NCI-H1930 (cell line): ENCODE measurements at places on chromosomes 7 and 10.

DNA sequence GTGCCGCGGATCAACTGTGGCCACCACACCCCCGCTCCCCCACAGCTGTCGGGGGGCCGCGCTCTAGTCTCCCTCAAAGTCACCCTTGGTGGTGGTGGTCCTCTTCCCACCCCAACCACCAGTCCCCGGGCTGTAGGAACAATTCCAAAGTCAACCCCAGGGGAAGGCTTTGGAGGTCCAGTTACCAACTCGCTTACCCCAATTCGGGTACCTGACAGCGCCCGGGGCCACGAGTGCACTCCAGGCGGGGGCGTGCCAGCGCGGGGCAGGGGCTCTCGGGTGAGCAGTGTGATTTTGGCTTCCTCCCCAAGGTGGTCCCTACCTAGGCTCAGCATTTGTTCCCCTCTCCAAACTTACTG is 584 bp upstream of the ZMIZ1 start:
- no peak for DNase-seq

GRCh38 chr10:49612513-49613164 is 1.2 kb upstream of the CHAT start:
- DNase-seq = no peak

GRCh38 chr7:75546237-75547015 is 54.3 kb downstream of the SPDYE5 start:
- no peak for DNase-seq

DNA sequence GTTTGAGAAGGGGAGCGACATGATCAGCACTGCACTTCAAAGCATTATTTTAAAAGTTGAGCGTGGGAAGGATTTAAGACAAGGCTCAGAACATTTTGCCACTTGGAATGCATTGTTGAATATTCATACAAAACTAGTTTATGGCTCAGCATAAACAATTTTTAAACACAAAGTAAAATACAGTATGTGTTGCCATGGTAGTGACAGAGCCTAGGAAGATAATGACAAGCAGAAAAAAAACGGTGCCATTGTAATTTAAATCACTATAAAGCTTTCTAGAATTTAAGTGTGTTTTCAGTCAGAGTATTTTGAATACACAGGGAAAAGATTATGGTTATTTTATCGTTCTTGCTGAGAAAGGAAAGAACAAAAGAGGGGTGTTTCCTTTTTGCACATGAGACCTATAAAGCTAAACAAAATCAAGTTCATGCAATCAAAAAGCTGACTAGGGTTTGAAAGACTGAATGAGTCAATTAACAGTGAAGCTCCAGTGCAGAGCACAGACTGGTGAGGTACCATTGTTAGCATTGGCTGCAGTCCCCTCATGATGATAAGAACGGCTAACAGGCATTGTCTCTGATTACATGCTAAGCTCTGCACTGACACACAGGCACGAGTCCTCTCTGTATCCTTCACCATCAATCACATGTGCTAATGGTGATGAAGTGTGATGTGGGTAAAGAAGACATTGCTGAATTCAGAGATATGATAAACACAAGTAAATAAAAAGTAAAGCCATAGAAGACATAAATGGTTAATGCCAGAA is 181.9 kb upstream of the VSTM2A start:
- no peak for DNase-seq

GRCh38 chr7:48876087-48876486 is 48.3 kb upstream of the CDC14C start:
- no peak for DNase-seq

DNA sequence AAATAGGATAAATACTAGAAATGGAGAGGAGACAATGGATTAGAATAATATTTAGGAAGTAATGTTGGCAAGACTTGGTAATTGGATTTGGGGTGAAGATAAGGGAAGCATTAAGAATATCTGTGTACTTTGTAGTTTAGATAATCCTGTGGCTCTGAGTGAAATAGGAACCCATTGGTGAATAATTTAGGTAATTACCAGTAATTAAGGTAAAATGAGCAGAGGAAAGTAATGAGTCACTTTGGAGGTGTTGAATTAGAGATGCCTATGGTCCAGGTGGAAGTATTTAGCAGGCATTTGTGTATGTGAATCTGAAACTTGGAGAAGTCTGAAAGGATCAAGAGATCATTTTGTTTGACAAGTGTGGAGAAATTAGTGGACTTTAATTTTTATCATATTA is 5.7 kb downstream of the C1GALT1 start:
- DNase-seq = no peak

DNA sequence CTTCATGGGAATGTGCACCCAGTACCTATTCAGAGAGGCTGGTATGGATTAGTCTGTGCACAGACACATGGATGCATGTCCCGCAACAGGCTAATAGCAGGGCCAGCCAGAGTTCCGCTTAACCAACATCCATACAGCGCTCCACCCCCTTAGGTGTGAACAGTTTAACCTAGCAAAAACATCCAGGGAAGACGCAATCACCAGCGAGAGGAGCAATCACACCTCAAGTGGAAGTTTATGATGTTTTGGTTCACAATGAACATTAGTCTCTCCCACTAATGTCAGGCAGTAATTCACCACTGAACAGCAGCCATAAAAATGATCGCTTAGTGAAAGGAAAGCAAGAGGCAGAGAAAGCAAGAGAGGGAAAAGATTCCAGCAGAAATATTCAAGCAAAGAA is 91.1 kb downstream of the PLXNA4 start:
- DNase-seq = no peak

DNA sequence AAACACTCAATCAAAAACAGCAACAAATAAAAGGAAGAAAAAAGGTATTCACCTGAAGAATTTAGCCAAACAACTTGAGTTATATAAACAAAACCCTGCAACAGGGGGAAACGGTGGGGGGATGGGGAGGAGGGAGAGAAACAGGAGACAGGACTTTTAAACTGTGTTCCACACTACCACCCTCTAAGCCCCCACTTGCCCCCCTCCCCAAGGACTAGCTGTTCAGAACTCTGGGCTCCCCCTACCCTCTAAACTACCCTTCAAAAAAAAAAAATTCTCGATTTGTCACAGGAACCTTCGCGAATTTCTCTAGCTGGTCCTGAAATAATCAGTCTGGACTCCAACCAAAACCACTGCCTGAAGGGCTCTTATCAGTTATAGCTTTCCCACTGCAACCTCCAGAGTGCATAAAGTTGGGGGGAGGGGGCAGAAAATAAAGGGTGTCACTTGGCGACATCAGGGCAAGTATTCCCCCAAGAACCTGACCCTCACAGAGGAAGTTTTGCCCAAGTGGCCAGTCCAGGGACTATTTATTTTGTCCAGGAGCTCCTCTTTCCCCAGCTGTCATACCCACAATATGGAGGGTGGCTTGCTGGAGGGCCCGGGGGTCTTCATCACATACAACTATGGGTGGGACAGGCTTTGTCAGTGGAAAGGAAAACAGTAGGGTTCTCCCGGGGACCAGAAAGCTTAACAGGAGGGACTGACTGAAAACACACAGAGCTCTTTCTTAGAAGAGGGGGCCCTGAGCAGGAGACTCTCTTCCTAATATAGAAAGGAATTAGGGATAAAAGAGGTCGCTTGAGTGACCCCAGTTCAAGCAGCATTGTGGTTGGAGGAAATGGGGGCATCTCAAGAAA is 1.3 kb downstream of the UBE2H start:
- DNase-seq = no peak

DNA sequence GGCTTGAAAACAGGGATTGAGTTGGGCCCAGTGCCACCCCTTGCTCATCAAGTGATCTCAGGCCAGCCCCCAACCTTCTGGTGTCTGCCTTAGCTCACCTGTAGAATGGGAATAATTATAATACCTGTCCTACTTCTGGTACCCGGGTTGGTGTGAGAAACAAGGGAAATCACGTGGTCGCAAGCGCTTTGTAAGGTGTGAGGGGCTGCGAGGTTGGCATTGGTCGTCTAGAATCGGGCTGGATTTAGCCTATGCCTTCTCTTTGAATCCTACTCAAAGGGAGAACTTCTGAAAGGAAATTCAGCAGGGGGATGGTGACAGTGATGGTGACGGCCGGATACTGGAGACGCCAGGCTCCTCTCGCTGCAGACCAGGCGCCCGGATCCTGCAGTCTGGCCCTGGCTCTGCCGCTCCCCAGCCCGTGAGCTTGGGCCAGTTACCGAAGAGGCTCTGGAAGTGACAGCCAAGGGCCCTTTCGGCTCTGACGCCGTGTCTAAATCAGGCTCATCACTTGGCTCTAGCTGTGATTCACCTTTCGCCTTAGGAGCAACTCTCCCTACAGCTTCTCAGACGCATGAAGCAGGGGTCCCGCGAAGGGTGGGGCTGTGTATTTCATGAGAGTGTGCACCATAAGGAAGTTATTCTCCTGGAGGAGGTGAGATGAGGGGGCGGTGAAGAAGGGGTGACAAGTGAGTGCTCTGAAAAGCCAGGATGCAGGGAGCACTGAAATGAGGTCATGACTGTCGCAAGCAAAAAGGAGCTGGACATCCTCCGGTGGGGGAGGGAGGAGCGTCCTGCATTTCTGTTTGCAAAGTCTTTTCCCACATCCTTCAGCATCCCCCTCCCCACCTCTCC is 4.0 kb upstream of the CREB5 start:
- no peak for DNase-seq

DNA sequence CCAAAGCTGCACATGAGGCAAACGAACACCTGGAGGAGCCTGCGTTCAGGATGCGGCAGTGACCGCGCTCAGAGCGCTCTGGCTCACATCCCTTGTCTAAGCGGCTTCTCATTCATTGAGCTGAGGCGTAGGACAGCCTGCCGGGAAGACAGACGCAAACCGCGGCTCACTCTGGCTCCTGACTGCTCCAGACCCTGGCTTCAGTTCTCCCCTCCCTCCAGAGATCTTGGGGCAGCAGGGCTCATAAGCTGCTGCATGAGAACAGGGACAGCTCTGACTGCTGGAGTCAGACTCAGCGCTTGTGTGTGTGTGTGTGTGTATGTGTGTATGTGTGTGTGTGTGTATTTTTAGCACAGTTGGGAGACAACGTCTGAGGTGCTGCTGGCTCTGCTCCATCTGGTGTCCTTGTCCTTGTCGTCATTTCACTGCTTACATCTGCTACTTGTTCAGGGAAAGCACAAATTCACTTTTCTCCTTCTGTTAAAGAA is 15.8 kb upstream of the LYZL2 start:
- no peak for DNase-seq

- no peak for DNase-seq
Observed at GRCh38 chr10:5490698-5491464, 8.5 kb downstream of the CALML5 start.

- no peak for DNase-seq
Observed at GRCh38 chr10:22849077-22849805, 78.6 kb upstream of the ARMC3 start.

- DNase-seq = no peak
Observed at GRCh38 chr7:10571759-10572158, 401.9 kb upstream of the PHF14 start.

DNA sequence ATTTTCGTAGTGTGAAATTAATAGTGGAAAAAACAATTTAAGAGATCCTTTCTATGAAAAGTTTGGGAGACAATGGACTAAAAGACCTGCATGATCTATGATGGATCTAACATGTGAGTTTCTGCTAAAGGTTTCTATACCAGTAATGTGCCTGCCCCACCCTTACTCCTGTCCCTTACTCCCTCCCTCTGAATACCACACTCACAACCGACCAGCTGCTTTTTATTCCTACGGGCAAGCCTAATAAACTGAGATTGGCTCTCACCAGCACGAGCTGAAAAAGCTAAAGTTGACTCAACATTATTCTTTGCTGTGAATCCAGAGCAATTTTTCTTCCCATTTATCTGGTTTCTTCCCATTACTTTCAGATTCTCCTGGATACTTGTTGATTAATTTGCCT is 17.8 kb upstream of the REEP3 start:
- no peak for DNase-seq

- DNase-seq = no peak
Observed at GRCh38 chr7:134300988-134301387, 15.7 kb downstream of the SLC35B4 start.

- no peak for DNase-seq
Observed at GRCh38 chr10:47287365-47287802, 12.6 kb upstream of the GDF10 start.

GRCh38 chr10:4770801-4771553 is 55.0 kb upstream of the AKR1E2 start:
- no peak for DNase-seq

- DNase-seq = no peak
Observed at GRCh38 chr10:132763545-132763944, 22.4 kb downstream of the NKX6-2 start.

DNA sequence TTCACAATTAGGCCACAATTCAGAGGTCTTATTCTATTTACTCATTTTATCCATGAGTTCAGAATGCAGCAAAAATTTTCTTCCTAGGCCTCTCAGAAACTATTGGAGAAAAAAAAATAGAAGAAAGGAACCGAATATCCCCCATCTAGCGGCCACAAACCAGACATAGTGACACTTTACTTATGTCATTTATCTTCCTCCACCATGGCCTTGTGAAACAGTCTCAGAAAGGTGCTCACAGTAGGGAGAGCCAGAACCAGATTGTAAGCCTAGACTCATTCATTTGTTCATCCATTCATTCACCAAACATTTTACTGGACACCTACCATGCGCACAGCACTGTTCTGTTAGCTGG is 16.0 kb downstream of the CREB3L2 start:
- DNase-seq = no peak

DNA sequence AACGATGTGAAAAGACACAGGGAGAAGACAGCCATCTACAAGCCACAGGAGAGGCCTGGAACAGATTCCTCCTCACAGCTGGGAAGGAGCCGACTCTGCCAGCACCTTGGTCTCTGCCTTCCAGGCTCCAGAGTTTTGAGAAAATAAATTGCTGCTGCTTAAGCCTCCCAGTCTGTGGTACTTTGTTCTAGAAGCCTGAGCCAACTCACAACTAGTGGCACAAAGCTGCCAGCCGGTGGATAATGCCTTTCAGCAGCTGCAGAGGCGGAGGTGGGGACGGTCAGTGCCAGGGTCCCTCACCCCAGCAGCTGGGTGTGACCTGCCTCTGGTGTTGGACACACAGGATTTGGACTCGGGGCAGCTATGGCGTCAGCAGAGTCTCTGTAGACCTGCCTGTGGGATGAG is 255.4 kb upstream of the PITRM1 start:
- no peak for DNase-seq

- DNase-seq = no peak
Observed at GRCh38 chr10:126667568-126667967, 2.9 kb downstream of the C10orf90 start.

DNA sequence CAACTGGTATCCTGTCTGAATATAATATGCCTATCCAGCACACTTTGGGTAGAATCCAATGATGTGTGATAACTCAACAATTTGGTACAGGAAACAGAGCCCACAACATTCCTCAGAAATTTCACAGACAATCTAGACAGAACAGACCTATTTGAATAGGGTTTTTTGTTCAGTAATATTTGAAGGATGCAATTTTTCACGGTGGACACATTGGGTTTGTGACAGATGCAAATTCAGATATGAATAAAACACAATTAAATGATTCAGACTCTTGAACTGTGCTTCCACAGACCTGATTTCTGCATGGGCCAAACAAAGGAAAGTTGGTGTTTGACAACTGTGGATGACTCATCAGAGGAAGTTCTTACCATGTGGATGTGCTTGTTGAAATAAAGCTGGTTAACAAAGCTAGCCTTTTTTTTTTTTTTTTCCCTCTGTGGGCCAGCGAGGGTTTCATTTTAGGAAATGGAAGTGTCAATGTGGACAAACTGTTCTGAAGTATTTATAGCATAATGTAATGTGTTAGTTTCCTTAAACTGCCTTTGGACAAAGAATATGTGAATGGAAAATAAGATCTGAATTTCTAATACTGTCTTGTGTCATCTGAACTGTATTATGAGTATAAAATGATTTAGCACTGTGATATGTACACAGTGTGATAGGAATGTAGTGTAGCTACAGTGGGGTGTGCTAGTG is 43.2 kb upstream of the FAM133B start:
- peak; percentile 12 for DNase-seq

- no peak for DNase-seq
Observed at GRCh38 chr7:137001041-137001440, 132.6 kb downstream of the CHRM2 start.
